ENCODE measurements at places on chromosomes 13 and 19.

- no peak for DNase-seq
Observed at GRCh38 chr13:98878486-98879126, 99.3 kb downstream of the DOCK9 start.

DNA sequence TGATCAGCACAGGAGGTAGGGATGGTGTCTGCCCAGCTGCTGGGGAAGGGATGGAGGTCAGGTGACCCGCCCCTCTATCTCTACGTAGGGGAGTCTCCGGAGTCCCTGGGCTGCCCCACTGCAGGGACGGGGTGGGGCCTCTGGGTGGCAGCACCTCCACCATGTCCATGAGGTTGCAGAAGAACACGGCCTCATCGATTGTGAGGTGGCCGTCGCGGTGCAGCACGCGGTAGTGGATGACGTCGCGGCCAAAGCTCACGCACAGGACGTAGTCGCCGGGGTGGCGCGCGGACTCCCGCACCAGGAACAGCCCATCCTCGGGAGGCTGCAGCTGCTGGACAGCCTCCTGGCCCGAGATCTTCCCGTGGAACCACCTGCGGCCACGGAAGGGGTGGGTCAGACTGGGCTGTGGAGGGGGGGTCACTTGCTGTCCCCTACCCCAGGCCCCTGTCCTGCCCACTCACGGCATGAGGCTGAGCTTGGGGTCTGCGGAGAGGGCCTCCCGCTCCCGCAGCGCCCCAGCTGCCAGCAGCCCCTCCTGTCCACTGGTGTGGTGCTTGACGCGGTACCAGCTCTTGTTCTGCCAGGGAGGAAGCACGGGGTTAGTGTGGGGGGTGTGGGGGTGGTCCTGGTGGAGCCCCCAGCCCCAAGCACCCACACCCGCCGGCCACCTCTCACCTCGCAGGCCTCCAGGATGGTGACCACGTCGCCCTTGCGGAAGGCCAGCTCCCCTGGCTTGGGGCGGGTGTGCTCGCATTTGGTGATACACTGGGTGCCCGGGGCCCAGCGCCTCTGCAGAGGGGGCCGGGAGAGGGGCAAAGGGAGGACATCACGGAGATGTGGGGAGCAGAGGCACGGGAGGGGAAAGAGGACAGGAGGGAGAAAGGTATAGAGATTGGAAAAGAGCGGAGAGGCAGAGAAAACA, 2.3 kb downstream of the MATK start:
- DNase-seq: no peak

DNA sequence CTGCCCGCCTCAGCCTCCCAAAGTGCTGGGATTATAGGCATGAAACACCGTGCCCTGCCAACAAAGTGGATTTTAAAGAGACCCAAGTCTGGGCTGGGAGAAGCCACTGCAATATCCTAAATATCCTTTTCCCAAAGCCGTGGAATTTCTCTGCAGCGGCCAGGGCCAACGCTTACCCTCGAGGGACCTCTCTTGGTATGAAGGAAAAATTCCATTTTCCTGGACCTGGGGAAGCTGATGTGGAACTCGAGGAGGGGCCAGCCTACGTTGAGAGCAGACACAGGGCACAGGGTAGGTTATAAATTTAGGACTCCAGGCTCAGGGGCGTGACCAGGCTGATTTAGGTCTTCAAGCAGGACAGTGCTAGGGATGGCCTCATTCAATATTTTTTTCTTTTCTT, 17.7 kb upstream of the UPF1 start:
- no peak for DNase-seq

DNA sequence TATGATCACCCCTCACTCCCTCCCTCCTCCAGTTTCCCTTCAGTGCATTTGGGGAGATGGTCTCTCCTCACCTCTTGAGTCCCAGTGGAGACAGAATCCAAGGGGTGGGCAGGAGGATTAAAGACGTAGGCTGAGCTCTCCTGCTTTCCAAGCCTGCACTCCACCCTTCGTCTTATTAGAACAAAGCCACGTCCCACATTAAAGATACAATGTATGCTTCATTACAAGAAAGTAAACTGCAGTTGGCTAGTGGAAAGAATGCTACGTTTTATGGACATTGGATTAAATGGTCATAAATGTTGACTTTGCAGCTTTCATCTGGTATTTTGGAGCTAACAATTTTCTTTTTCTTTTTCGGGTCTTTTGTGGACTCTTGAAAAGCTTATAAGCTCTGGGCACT, 1.5 kb upstream of the KLK11 start:
- DNase-seq: peak; percentile 35

GRCh38 chr19:16931306-16931705, 42.5 kb downstream of the F2RL3 start:
- DNase-seq: no peak

- DNase-seq: no peak
Observed at GRCh38 chr19:21789466-21790085, 22.2 kb upstream of the ZNF100 start.

DNA sequence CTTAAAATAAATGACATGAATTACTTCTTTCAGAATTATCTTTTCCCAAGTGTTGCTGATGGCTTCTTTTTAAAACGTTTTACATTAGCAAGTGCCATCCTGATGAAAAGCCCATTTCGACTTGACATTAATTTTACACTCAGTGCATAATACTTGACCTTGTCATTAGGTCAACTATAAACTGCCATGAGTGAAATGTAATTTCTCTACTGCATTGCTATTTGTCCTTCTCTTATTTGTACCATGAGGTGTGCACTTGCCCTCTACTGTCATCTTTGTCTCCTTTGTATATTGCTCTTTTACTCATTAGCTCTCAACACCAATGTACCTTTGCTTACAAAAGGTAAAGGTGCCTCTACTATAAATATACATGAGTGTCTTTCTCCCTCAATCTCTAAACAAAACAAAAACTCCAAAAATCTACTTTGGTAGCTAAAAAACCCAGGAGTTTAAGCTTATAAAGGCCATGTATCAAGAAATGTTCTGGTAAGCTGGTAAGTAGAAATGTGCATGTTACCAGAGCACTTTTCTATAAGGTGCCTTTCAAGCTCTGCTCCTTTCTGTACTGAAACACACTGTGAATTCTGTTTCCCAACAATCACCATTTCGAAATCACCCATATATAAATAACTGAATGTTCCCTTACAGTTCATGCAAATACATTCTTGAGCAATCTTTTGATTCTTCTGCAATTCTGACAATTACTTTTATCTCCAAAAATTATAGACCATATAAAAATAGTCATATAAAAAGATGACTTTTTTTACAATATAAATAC, 351.4 kb downstream of the SLITRK5 start:
- no peak for DNase-seq

DNA sequence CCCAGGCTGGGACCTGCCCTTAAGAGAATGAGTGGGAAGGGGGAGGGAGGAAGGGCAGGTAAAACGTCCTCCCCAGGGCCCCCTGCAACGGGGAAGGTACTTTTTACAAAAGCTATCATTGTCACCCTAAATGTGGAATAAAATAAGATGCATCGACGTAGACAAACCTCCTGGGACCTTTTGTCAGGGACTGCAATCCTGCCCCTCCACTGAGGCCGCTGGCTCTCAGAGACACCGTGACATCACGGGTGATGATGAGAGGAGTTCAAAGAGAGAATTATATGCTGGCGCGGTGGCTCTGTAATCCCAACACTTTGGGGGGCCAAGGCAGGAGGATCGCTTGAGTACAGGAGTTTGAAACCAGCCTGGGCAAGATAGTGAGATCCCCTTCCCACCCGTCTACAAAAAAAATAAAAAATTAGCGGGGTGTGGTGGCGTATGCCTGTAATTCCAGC, 1.8 kb upstream of the MYBPC2 start:
- no peak for DNase-seq

DNA sequence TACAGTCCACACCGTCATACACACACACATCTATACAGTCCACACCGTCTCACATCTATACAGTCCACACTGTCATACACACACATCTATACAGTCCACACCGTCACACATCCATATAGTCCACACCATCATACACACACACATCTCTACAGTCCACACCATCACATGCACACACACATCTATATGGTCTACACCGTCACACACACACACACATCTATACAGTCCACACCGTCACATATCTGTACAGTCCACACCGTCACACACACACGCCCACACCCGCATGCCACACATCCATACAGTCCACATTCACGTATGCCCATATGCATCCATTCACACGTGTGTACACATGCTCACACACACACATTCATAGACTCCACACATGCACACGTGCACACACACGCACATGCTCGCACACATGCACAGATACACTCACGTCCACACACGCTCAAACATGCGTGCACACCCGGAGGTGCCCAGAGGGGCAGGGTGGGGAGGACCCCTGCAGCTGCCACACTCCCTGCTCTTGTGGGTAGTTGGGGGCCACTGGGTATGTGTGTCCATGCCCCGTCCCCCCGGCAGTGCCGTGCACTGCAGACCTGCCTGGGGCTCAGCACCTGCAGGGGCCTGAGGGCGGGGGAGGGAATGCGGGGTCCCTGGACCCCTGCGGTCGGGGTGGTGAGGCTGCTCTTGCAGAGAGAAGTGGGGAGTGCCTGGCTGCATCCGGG, 29.2 kb downstream of the PIAS4 start:
- no peak for DNase-seq

DNA sequence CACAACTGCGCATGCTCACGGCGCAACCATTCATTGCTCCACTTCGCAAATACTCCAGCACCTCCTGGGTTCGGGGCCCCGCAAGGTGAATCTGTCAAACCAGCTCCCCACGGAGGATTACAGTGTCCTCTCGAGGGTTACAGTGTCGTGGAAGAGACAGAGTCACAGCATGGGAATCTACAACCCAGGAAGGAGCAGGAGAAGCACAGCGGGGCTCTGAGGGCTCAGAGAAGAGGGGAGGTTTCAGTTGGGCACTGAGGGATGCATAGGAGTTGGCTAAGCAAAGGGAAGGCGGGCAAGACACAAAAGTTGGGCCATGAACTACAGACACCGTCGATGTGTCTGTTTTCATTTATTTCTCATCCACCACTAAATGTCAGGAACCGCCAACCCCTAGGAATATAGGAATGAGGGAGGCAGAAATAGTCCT, 1.0 kb upstream of the GTF2F1 start:
- DNase-seq: no peak

DNA sequence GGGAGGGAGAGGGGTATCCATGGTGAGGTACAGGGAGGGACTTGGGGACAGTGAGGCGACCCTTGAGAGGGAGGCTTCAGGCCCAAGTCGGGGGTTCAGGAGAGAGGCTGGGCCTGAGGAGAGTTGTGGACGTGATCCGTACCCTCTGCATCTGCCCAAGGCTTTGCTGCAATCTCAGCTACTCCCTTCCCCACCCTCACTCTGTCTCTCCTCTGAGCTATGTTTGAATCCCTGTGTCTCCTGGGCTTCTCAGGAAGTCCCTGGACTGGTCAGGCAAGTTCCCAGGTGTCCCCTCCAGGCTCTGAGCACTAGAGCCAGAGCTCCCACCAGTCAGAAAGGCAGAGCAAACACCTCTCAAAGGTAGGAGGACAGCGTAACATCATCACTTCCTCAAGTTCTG, 1.8 kb downstream of the LIN37 start:
- peak; percentile 88 for DNase-seq
